Hypothalamus (tissue), 51 donors: ENCODE measurements at places on chromosomes 6 and 20.

DNA sequence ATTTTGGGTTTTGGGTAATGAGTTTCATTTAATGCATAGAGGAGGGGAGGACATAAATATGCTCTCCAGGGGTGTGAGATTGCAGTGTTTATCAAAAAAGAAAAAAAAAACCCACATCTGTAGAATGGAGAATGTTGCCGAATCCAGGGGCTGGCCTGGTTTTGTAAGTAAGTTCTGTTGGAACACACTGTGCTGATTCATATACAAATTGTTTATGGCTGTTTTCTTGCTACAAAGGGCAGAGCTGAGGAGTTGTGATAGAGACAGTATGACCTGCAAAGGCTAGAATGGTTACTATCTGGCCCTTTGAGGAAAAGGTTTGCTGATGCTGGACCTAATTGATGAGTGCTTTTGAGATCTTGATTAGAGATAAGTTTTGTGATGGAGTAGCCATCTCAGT, 30.4 kb downstream of the SCAF8 start:
- no peak for DNase-seq

- DNase-seq: no peak
These were observed 37.9 kb downstream of the MAFB start for GRCh38 chr20:40651151-40651550.

GRCh38 chr6:148885136-148885865, 138.5 kb downstream of the UST start:
- DNase-seq: no peak

GRCh38 chr6:31094389-31094881, 17.9 kb downstream of the C6orf15 start:
- no peak for DNase-seq

DNA sequence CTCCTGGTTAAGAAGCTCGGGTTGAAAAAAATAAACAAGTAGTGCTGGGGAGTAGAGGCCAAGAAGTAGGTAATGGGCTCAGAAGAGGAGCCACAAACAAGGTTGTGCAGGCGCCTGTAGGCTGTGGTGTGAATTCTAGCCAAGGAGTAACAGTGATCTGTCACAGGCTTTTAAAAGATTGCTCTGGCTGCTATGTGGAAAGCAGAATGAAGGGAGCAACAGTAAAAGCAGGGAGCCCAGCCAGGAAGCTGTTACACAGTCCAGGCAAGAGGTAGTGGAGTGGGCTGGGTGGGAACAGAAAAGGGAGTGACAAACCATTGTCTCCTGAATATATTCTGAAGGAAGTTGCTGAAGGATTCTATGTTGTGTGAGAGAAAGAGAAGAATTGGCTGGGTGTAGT, 2.0 kb downstream of the HFE start:
- DNase-seq: no peak

DNA sequence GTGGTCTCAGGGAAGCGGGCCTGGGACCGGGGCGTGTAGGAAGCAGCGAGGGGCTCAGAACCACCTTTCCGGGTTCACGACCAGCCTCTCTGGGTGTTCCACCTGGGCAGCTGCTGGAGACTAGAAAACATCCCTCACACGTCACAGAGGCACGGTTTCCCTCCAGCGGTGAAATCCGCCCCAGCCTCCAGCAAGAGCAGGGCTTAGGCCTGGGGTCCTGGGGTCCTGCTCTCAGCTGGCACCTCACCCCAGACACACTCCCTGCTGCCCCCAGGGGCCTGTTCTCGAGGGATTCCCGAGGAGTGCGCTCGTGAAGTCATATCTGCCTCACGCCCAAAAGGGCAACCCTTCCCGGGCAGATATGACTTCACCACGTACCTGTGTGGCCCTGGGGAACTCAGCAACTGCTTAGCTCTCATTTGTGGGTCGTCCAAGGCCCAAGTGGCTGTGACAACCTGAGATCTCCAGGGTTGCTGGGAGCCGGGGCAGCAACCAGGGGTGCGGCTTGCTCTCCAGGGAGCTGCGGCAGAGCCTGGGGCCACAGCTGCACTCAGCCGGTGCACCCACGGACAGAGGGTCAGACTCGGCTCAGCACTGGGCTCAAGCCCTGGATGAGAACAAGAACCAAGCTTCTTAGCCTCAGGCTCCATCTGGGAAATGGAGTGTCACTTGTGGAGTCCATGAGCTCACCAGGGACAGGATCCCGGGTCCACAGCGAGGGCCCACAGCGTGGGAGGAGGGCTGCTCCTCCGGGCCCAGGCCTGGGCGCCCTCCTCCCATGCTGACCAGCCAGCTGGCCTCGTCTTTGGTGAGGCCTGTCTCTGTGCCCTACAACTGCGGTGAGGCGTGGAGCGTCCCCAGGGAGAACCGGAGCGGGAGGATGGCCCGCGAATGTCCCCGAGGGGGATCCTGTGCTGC, 661 bp downstream of the FNDC11 start:
- no peak for DNase-seq

DNA sequence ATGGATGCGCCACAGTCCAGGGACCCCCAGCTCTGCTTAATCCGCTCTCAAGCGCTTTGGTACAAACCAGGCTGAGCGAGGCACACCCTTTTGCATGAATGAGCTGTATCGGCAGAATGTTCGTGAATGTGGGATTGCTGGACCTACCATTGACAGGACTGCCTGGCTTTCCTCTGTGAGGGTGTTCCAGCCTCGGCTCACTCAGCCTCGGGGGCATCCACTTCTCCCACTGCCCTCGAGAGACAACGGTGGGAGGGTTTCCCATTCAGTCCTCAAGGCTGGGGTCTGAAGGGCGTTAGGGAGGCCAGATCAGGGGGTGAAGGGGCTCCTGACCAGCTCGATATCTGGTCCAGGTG, 17.4 kb downstream of the MDFI start:
- no peak for DNase-seq

DNA sequence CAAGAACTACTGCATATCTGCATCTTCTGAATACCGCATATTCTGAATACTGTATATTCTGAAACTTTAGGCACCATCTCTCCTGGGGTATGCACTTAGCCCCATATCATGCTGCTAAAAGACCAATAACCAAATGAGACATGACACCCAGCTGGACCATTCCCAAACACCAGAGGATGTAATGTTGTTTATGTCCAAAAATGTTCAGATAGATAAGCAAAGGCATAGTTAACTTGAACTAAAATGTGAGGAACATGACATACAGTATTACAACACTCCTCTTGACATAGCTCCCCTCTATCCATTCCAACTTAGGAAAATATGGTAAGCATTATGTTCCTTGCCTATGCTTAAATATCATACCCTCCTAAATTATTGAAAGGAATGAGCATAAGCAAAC, 127.3 kb downstream of the TENT5A start:
- DNase-seq: no peak

GRCh38 chr6:81049425-81050042, 702.9 kb downstream of the TENT5A start:
- no peak for DNase-seq

- no peak for DNase-seq
These were observed 117.9 kb downstream of the SIM1 start for GRCh38 chr6:100346828-100347227.

GRCh38 chr6:169395080-169395805, 141.6 kb upstream of the THBS2 start:
- no peak for DNase-seq

- no peak for DNase-seq
These were observed 41.6 kb upstream of the LYRM2 start for GRCh38 chr6:89680150-89680549.

DNA sequence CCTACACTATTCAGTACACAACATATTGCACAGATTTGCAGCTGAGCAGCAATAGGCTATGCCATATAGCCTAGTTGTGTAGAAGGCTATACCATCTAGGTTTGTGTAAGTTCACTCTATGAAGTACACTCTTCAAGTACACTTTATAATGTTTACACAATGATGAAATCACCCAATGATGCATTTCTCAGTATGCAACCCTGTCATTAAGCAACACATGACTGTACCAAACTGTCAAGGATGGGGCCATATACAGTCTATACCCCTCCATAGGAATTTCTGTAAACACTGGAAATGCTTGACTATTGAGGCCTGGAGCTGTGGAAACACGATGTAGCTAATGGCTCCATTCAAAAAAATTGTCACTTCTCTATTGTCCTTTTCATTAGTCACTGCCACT, 535.4 kb downstream of the EPM2A start:
- no peak for DNase-seq

DNA sequence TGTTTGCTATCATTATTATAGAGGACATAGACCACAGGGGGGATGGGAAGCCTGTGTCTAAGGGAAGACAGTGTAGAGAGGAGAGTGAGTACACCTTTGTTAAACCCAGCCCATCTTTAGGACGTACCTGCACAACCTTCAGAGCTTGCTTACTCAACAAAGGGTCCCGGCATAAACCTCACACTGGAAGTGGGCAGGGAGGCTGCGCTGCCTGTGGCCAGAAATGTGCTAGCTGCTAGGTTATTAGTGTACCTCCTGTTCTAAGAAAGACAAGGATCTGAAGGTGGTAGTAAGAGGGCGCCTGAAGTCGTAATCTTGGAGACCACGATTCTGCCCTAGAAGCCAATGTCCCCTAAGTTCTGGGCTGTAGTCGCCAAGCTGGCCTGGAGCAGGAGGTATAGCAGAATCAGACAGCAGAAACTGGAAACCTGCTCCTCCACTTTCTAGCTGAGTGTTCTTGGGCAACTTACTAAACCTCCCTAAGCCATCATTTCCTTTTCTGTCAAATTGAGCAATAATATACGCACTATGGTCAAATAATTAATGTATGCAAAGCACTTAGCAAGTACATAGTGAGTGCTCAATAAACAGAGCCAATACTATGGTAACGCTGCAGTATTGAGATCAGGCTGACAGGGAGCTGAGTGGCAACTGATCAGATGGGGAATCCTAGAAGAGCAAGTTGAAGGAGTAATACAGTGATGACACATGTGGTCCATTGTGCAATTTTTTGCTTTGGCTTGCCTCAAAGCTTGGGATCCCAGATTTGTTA, 16.8 kb upstream of the AKIRIN2 start:
- DNase-seq: no peak

DNA sequence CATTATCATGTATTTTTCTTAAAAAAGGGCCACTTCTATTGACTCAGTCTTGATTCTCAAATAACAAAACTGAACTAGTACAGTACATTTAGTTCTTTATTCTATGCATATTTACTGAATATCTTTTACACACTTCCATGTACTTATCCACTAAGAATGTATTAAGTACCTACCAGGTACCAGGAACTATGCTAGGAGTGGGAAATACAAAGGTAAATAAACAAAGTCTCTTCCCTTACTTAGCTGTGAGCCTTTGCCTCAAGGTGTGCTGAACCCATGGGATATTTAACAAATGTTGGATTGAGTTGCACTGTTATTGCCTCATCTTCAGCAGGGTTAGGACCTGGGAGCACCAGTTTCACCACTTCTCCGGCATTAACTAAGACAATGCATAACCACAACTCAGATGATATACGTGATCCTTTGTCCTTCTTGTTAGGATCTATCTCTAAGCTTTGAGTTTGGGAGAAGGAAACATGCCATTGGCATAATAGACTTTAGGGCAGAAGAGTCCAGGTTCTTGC, 533.9 kb downstream of the TFAP2B start:
- no peak for DNase-seq

- no peak for DNase-seq
These were observed 29.4 kb downstream of the PSMG4 start for GRCh38 chr6:3287976-3288707.

DNA sequence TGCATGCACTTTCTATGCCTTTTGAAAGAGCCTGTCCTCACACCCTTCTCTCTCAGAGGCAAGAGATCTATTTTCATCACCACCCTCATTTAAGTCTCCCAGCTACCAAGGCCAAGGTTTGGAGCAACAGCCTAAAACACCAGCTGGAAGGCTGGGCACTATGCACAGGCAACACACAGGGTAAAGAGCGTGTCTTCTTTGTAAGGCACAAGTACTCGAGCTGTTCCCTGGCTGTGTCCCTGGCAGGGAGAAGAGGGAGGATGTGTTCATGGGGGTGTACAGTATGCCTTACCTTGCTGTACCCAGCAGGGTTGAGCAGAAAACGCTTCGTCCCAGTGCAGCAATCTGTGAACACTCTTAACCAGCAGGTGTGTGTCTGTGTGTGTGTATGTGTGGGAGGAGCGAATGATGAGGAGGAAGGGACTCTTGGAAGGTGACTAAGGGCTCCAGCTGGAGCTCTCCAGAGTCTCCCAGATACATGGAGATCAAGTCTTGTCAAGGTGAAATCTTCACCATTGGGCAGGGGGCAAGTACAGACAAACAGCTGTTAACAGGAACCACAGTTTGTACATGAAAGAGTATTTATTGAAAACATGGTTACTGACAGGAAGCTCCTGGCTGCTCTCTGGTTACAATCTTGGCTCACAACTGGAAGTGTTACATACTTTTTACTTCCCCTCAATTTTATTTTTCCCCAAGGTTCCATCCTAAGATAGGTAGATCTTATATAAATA, 40.8 kb downstream of the ELMO2 start:
- no peak for DNase-seq

DNA sequence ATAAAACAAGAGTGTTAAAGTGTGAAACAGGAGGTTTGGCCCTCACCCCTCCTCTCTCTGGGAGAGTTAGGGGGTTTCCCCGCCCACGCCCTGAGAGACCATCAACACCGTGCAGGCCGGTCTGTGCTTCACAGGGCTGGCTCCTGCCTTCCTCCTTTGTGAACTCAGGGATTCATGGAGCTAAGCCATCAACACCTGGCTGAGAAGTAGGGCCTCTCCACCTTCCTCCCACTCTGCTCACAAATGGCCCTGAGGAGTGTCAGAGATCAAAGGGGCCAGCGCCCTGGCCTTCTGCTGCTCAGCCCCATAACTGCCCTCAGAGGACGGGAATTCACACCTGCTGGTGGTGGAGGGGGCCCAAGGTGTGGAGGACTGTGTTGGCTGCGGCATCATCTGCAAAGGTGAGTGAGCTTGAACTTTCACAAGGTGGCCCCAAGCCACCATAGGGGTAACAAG, 88.6 kb downstream of the PSMB1 start:
- DNase-seq: no peak

- DNase-seq: no peak
These were observed 400.9 kb upstream of the POU3F2 start for GRCh38 chr6:98433325-98434056.

GRCh38 chr6:170018936-170019817, 267.8 kb downstream of the ERMARD start:
- no peak for DNase-seq

- no peak for DNase-seq
These were observed 33.7 kb downstream of the GJA10 start for GRCh38 chr6:89927791-89928550.

DNA sequence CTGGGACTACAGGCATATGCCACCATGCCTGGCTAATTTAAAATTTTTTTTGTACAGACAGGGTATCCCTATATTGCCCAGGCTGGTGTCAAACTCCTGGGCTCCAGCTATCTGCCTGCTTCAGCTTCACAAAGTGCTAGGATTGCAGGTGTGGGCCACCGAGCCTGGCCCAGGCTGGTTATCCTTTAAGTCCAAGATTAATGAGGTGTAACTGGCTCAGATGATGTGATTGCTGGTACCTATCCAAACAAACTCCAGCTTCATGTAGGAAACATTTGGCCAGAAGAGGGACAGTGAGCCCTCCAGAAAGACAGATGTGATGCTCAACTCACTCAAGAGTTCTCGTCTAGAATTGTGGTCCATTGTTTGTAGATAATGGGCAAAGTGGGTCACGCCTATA, 9.2 kb upstream of the ZNF318 start:
- no peak for DNase-seq

- no peak for DNase-seq
These were observed 257.5 kb upstream of the PMEPA1 start for GRCh38 chr20:57967364-57967763.

GRCh38 chr6:7893342-7893741, 17.2 kb downstream of the TXNDC5 start:
- DNase-seq: no peak

- DNase-seq: peak; percentile 59
These were observed 535 bp downstream of the NKAIN2 start for GRCh38 chr6:123804014-123804786.

- DNase-seq: no peak
These were observed 232.9 kb downstream of the EPM2A start for GRCh38 chr6:145502416-145502815.
